ENCODE measurements at places on chromosomes 1 and 21.

- peak; percentile 21 for DNase-seq
These were observed 49.6 kb upstream of the LRP8 start for GRCh38 chr1:53377438-53377841.

- DNase-seq = no peak
These were observed 543.0 kb upstream of the PLXNA2 start for GRCh38 chr1:208787219-208787618.

GRCh38 chr21:43024439-43025136 lies 50.2 kb downstream of the PKNOX1 start:
- DNase-seq = no peak

DNA sequence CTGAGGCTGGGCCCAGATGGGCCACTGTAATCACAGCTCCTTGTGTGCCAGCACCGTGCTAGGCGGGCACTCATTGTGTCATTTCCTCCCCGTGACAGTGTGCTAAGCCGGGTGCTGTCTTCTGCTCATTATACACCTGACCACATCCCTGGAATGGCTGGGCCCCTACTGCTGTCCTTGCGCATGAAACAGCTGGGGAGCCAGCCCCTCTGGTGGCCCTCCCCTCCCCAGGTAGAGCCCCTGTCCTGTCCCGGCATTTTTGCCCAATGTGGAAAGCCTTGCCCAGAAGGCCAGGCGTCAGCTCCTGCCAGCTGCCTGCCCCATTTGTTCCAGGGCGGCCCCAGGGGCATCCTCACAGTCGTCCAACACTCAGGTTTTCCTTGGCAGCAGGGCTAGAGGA lies 107.4 kb upstream of the CASZ1 start:
- DNase-seq = no peak

DNA sequence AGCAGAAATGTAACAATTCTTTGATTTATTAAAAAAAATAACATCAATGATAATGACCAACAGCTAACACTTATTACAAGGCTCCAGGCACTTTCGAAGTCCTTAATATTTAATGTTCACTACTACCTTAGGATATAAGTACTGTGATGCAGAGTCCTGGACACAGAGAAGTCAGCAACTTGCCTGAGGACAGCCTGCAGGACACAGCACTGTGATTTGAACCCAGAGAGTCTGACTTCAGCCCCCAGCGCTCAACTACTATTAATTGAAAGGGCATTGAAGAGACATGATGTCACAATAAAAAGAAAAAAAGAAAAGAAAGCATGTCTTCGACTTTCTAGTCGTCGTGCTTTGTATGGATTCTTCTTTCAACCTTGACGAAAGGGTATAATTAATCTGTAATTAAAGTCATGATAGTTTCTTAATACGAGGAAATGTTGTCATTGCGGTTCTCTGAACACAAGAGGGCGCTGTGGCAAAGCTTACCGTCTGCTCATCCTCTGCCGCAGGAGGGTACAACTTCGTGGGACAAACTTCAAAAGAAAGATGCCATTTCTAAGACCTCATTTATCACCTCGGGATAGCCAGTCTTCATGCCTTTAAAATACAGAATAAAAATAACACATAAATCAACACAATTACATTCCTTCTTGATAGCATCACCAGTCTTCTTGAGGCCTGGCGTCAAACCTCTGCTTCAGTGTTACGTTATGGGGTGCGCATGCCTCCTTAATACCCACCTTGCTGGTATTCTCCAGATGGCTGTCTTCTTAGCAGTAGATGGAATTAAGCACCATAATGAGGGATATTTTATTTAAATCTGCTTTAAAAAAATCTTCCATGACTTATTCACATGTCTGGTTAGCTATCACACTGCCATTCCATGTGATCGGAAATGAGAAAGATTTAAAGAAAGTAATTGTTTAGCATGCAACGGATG lies 240.1 kb downstream of the DISC1 start:
- peak; percentile 46 for DNase-seq

- DNase-seq = no peak
These were observed 24.7 kb downstream of the HSF2BP start for GRCh38 chr21:43634618-43635017.

- DNase-seq = no peak
These were observed 126.4 kb downstream of the VPS13D start for GRCh38 chr1:12356004-12356890.

GRCh38 chr1:210125143-210125542 lies 107.5 kb upstream of the SERTAD4 start:
- no peak for DNase-seq

DNA sequence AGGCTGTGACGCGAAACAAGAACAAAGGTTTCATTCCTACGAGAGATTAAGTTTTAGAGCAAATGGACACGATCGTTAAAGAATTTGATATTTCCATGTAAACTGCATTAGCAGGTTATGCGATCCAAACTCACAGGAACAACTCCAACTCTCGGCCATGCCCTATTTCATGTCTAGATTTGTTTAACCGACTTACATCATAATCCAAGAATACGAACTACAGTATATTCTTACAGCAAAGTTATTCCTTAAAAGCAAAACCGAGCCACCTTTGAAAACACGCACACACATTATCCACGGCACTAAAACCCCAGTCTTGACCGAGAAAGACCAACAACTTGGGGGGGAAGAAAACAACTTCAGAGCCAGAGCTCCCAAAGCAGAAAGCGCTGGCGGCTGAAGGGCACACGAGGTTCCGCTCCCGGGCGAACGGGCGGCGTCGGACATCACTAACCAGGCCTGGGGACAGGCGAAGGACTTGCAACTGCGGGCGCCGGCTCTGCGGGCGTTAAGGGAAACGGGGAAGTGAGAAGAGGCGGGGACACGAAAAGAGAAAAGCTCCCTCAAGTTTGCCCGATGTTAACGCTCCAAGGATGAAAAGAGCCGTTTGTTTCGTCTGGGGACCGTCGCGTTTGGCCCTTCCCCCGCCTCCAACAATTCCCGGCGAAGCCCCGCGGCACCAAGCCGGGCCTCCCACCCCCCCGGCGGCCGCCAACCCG lies 690 bp downstream of the B3GALNT2 start:
- peak; percentile 48 for DNase-seq

- DNase-seq = no peak
These were observed 9.8 kb upstream of the PRSS38 start for GRCh38 chr1:227805606-227806197.

GRCh38 chr1:44783697-44784093 lies 4.3 kb downstream of the BEST4 start:
- DNase-seq = no peak

DNA sequence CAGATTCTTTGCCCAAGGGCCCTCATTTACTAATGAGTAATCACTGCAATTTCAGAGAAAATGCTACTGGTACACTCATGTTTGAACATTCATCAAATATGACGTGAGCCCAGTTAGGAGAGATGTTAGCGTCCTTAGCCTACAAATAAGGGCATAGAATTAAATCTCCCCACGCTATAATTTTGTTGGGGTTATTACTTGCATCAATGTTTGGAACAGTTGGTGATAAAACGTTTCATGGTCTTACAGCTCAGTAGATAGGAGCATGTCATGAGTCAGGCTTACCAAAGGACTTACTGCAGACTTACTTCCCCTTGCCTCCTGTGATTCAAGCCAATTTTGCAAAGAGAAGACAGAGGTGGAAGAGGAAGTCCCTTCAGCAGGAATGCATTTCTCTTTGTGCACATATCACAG lies 304.0 kb downstream of the KIF26B start:
- DNase-seq = no peak

DNA sequence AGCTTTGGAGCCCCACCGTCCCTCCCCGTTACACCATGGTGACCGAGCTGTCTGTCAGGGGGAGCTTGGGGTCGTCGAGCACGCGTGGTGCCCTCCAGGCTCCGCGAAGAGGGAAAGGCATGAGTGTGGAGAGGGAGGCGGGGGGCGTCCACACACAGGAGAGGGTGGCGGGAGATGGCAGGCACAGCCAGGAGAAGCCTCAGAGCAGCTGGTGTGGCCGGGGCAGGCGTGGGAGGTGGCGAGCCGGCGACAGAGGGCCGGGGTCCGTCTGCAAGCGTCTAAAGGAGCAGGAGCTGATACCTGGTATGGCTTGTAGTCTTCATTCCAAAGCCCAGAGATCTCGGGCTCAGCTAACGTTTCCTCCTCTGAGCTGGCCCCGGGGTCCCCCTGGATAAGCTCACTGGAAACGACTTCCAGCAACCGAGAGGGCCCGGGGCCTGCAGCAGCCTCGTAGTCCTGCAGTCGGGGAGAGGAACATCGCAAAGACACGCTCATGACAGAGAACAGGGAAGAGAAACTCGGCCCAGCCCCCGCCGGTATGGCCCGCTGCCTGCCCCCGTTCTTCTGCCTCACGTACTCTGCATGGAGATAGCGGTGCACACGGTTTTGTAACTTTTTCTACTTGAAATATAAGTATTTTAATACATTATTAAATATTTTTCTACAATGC lies 37.4 kb downstream of the CFAP74 start:
- no peak for DNase-seq

GRCh38 chr1:66296370-66296769 lies 237.6 kb upstream of the SGIP1 start:
- DNase-seq = no peak

DNA sequence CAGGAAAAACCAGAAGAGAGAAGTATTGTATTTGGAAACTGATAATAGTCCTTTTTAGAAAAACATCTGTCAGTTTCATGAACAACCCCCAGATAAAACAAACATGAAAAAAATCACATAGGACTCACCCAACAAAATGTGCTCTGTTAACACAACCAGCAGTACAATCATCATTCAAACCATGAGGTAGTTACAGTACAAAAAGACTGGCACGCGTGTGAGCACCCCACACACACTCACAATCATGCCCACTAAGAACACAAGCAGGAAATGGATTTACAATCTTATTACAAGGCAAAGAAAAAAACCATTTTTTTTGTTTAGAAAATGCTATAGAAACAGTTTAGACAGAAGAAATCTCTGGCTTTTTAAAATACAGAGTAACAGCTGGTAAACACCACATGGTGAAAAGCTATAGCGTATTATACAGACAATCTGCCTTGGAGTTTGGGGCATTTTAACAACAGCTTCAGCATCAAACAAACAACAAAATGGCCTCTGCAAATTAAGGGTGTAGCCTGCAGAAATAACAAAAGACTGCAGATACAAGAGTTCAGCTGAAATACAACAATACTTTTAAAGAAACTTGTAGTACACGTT lies 180.0 kb downstream of the CDC7 start:
- DNase-seq = no peak

GRCh38 chr1:71521655-71522264 lies 440.9 kb upstream of the ZRANB2 start:
- DNase-seq = no peak

- DNase-seq = no peak
These were observed 192.4 kb upstream of the ARHGEF16 start for GRCh38 chr1:3261969-3262579.

DNA sequence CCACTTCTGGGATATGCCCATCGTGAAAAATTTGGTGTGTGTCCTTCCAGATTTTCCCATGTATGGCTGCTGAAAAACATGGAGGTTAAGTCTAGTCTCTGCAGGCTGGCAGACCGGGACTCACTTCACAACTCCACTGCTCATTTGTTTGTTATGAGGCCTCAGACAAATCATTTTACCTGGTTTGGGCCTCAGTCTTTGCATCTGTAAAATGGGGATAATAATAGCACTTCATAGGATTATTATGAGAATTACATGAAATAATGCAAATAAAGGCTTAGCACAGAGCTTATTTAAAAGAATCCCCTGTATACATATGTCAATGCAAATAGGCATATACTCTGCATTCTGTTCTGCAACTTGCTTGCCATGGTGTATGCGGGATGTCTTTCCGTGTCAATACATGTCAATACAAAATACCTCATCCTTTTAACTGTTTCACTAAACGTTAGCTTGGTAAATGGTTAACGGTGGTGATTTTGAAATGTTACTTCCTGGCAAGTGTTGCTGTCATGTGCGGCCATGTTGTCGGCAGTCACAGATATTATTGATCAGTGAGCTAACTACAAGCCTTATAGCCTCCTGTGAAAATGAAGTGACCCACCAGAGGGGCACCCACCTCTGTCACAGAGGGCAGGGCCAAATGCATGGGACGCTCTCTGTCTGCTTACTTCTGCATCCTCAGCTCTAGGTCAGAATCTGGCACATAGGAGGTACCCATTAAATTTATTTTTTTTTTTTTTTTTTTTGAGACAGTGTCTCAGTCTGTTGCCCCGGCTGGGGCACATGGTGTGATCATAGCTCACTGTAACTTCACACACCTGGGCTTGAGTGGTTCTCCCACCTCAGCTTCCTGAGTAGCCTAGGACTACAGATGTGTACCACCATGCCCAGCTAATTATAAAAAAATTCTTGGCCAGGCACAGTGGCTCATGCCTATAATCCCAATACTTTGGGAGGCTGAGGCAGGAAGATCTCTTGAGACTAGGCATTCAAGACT lies 4.3 kb downstream of the LCK start:
- DNase-seq = no peak

DNA sequence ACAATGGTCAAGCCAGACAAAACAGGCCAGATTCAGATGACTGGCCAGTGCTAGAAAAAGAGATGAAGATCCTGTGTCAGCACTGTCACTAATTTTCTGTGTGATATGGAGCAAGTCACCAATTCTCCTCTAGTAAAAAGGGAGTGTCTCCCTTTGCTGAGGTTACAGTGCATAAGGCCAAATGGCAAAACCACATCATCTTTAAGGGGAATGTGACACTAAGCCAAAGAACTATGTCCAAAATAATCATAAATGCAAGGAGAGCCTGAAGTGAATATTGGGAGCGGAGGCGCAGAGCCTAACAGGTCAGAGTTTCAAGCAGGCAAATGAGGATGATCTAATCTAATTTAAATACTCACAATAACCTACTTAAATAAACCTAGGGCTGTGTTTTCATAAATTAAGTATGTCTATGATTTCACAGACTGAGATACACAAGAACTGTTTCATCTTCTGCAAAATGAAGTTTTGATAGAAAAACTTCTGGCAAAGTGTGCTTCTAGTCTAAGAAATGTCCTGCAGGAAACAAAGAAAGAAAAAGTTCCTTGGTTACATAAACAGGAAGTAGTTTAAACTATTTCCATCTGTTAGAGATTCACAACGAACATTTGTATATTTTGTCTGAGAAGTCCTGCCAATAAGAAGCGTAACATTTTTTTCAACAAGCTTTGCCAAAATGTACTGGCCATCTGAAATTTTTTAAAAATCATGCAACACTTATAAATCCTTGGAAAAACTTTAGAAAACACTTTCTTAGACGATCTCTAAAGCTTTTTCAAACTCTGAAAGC lies 290.2 kb downstream of the LRRC40 start:
- DNase-seq = no peak

DNA sequence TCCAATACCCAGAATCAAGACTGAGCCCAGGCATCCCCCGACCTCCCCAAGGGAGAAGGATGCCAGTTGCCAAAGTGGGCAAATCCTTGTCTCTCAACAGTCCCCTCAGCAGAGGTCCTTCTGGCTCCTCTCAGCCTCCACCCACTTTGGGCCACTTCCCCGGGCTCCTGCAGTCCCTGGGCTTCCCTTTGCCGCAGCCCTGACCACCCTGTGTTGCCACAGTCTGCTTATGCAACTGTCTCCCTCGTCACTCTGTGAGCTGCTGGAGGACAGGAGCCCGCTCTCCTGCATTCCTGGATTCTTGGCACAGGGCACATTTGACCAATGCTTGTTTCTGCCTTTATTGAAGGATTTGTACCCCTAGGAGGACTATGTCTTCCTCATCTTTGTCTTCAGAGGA lies 2.9 kb upstream of the LRP8 start:
- peak; percentile 14 for DNase-seq

GRCh38 chr1:204410688-204411450 lies 748 bp downstream of the PPP1R15B start:
- no peak for DNase-seq
